Activated naive CD4-positive, alpha-beta T cell treated with Interleukin-2 at 50 U/mL for 16 hours (primary cell): ENCODE measurements at places on chromosomes 16 and 17.
A peak's percentile ranks its signal among the peaks of the same experiment; 100 is the strongest.

DNA sequence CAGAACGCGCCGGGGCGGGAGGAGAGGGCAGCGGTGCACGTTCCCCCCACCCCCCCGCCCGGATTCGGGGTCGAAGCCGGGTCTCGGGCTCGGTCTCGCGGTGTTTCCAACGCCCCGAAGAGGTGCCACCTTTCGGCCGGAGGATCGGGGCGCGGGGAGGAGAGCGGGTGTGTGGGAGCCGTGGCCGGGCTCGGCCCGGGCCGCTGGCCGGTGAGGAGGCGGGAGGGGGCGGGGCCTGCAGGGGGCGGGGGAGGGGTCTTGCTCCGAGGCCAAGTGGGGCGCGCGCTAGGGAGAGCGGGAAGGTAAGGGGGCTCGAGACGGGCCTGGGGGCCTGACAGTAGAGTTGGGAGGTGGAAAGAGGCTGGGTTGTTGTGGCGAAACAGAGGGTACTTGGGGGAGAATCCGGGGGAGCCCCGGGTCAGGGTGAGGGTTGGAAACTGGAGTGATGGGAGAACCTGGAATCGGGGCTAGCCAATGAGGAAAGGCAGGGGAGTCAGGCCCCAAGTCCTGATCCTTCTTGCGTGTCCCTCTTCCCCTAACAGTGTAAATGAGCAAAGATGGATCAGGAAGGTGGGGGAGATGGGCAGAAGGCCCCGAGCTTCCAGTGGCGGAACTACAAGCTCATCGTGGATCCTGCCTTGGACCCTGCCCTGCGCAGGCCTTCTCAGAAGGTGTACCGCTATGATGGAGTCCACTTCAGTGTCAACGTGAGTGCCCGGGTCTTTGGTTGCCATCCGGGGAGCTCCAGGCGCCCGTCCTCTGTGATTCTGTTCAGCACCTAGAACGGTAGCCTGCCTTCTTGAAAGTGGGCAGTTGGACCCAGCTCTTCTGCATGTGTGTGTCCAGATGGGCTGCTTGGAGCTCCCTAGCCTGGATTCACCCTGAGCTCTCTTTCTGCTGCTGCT, 873 bp downstream of the SETD1A start:
- DNase-seq, result no peak

GRCh38 chr17:27352448-27353032, 58.6 kb downstream of the WSB1 start:
- DNase-seq, result no peak

DNA sequence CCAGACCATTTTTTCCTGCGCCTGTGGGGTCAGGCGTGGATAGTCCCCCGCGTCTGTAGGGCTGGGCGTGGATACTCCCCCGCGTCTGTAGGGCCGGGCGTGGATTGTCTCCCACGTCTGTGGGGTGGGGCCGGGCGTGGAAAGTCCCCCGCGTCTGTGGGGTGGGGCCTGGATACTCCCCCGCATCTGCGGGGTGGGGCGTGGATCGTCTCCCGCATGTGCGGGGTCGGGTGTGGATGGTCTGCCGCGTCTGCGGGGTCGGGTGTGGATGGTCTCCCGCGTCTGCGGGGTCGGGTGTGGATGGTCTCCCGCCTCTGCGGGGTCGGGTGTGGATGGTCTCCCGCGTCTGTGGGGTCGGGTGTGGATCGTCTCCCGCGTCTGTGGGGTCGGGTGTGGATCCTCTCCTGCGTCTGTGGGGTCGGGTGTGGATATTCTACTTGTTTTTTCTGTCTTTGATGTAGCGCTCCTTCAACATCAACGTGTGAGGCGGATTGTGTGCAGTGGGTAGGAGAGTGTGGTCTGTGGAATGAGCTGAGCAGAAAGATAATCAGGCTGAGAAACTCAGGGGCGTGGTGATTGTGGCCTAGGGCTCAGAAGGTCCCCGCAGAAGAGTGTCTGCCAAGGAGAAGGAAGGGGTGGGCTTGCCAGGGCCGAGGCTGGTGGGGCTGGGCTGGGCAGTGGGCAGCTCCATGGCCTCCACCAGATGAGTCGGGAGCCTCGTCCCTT, 3.2 kb downstream of the GNPTG start:
- DNase-seq, result no peak

GRCh38 chr17:6654841-6655731, 3.5 kb downstream of the C17orf100 start:
- no peak for DNase-seq

DNA sequence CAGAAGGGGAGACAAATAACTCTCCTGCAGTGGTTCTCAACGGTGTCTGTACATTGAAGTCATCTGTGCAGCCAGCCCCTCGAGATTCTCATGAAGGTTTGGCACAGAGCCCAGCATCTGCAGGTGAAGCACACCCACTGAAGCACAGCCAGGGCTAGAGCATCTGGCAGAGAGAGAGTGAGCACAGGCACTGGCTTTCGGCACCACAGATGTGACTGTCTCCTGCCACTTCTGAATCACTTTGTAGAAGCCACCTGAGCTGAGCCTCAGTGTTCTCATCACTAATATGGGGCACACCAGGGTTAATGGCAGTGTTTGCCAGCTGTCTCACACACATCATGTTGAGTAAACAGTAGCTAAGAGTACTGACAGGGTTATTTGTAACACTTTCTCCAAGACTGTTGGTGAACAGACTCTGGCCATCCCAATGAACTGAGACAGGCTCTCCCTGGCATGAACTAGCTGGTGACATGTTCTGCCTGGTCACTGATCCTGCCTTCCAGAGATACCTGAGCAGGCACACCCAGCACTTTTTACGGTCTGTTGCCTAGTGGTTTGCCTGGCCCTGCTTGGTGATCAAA, 10.9 kb downstream of the HSPB9 start:
- peak; percentile 21 for DNase-seq

- no peak for DNase-seq
These were observed 379.1 kb upstream of the CCL2 start for GRCh38 chr17:33875973-33876372.

DNA sequence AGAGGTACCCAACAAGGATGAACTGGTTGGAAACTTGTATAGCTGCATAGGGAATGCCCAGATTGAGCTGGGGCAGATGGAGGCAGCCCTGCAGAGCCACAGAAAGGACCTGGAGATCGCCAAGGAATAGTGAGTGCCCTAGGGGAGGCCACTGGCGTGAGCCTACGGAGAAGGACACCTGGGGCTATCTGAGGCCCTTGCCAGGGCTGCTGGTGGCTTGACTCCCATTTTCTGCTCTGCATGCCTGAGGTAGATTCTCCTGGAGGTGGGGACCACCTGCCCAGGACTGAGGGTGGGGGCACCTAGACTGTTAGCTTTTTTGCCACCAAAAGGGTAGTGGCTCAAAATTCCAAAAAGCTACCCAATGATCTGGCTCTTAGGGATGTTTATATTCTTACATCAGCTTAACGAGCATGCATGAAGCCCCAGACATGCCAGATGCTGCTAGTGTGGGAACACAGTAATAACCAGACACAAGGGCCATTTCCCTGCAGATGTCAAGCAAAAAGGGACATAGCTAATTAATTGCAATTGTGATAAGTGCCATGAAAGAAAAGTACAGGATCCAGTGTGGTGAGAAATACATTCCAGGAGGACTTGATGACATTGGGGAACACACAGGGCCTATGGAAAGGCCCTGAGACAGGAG, 8.8 kb downstream of the ODAD4 start:
- DNase-seq, result no peak

- no peak for DNase-seq
These were observed 110.1 kb downstream of the IRX3 start for GRCh38 chr16:54176376-54176901.

- no peak for DNase-seq
These were observed 62.9 kb downstream of the C16orf95 start for GRCh38 chr16:87254296-87254695.
